ENCODE measurements at places on chromosomes 12 and 14.

GRCh38 chr12:95942101-95942523 is 302 bp downstream of the CCDC38 start:
- no peak for DNase-seq

DNA sequence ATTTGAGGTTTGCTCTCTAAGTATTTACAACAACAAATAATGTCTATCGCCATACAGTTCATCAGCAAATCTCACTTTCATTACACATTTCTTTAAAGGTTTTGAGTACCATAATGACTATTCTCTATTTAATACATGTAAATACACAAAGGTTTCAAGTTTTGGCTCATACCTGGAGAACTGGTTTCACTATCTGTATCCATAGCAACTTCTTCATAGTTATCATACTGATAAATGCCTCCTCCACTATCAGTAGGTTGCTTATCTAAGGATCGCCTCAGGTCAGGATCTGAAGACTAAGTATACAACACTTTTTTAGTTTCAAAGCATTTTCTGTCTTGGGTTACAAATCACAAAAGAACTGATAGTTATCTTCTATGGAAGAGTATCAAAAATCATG is 21.4 kb downstream of the ZFC3H1 start:
- no peak for DNase-seq

GRCh38 chr12:69602954-69603353 is 7.8 kb downstream of the LRRC10 start:
- DNase-seq: no peak

DNA sequence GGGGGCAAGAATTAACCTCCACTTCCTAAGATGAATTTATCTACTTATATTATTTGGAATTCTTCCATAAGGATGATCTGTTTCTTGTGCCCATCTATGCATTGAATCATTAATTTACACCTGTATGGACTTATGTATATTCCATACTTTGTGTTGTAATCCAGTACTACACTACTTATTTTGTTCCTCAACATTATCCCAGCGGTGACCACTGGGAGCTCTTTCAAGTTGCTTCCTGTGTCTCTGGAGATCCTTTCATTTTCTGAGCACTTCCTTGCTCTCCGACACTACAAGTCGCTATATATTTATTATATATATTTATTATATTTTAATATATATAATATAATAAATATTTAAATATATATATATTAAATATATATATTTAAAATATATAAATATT is 54.9 kb upstream of the SCN8A start:
- no peak for DNase-seq

- no peak for DNase-seq
These were observed 8.2 kb upstream of the HOXC6 start for GRCh38 chr12:54019924-54020590.

DNA sequence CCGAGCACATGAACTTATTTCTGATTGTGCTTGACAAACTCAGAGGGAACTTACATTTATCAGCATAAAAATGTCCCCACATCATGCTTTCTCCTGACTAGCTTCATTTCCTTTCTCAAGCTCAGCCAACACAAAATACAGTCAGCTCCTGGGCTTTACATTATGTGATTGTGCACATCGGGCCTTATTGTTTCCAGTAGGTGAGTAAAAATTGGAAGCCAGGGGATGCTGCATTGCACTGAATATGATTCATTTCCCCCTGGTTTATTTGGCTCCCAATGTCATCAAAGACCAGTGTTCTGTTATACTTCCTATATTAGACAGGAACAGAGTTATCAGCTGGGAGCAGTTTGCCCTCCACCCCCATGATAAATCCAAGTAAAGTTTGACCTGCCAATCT is 521.8 kb downstream of the RMST start:
- no peak for DNase-seq

DNA sequence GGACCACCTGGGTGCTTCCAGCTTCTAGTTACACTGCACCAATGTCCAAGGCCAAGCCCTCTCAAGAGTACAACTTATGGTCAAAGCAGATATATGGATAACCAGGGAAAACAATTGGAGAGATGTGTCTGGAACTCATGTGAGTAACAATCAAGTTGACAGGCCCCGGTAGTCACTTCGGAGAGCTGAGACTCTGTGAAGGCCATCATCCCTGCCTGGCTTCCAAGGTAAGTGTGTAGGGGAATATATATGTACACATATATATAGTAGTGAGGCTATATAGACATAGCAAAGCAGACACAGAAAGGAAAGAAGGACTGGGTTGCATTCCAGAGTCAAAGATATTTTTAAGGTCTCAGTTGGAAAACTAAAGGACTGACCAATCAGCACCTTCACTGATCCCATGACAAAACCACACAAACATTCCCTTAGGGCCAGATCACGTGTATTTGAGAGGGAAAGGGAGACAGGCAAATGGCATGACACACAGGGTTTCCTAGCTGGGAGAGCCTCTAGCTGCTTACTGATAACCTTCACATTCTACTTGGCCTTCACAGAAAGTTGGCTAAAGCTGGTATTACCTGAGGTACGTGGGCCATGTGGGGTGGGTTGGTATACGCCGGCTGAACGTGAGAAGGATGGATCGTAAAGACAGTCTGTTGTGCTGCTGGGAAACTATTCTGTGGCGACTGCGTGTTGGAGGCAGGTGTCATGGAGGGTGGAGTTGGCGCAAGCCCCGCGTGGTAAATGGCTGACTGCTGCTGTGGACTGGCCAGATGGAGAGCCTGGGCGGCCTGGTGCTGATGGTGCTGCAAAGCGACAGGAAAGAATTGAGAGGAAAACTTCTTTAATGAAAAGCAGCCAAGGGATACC is 50.0 kb downstream of the SH2B3 start:
- DNase-seq: no peak

- no peak for DNase-seq
These were observed 26.3 kb upstream of the FOS start for GRCh38 chr14:75252254-75252837.

DNA sequence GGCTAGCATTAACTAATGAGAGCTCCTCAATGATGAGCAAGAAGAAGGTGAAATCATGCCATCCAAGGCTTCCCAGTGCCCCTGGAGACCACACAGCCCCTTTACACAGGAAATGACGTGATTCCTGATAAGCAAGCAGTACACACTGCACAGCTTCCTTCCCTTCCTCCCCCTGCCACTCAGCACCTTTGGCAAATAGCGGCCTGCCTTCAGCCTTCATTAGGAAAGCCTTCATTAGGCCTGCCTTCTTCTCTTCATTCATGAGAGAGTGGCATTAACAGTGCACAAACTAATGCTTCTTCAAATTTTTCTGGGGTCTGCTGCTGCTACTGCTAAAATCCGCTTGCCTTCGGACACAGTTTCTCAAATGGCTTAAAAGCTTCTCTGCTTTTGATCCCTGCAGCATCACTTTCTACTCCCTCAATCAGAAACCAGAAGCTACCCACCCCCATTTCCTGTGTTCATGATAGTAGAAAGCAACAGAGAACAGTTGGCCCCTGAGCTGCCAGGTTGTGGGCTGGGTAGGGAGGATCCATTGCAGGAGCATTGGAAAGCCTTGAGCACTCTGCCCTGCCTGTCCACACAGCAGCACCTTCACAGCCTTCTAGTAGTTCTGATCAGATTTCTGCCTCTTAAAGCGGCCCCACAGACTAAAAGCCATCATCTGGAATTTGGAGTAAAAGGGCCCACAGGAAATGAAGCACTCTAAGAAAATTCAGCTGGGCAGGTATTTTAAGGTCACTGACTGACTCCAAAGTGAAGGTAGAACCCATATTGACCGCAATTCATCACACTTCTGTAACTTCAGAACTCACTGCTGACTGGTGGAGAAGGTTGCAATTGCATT is 103.8 kb upstream of the ETV6 start:
- peak; percentile 59 for DNase-seq

DNA sequence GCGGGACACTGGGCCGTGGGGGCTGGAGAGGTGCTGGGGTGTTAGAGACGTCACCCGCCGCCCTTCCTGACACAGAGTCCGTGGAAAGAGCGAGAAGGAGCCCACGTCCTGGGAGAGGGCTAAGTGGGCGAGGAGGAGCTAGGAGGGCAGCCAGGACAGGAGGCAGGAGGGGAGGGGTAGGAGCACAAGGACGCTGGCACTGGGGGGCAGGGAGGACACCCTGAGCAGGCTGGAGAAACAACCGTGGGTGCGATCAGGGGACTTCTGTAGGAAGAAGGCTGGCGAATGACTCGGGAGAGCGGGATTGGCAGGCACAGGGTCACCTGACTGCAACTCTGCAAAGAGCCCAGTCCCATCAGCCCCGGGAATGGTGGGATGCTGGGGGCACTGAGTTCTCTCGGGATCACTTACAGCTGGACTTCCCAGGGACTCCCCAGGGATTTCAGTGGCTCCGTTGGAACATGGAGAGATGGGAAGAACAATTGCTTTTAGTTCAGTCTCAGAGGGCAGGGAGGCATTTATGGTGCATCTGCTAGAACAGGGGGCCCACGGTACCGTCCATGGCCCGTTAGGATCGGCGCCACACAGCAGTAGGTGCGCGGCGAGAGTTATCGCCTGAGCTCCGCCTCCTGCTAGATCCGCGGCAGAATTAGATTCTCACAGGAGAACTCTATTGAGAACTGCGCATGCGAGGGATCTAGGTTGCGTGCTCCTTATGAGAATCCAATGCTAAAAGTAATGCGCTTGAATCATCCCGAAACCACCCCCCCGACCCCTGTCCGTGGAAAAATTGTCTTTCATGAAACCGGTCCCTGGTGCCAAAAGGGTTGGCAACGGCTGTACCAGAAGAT is 24.3 kb downstream of the UBR7 start:
- DNase-seq: peak; percentile 17

GRCh38 chr12:26810330-26810729 is 22.7 kb downstream of the ITPR2 start:
- no peak for DNase-seq

- DNase-seq: no peak
These were observed 5.3 kb downstream of the MMAB start for GRCh38 chr12:109567967-109568366.

DNA sequence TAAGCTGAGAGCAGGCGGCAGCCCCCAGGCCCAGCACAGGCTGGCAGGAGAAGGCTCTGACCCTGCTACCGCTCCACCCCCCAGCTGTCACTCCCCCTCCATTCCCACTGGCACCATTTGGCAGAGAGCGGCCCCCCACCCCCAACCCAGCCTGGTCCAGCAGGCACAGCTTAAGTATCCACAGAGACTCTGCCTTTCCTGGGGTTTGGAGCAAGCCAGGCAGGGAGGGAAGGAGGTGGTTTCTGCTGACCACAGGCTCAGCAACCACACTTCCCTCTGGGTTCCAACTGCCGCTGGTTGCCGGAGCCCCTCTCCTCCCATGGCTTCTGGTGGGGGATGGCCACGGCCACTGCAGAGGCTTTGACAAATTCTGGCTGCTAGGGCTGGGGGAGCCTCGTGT is 30.5 kb upstream of the CCND2 start:
- DNase-seq: no peak

GRCh38 chr14:62381311-62382070 is 619.3 kb downstream of the SNAPC1 start:
- DNase-seq: no peak

GRCh38 chr12:125185311-125185739 is 120.1 kb downstream of the AACS start:
- no peak for DNase-seq

GRCh38 chr14:99350751-99351150 is 78.8 kb upstream of the BCL11B start:
- no peak for DNase-seq
